ENCODE measurements at places on chromosomes 4 and X.

GRCh38 chr4:70589785-70590184, 2.3 kb upstream of the AMBN start:
- DNase-seq, result no peak

DNA sequence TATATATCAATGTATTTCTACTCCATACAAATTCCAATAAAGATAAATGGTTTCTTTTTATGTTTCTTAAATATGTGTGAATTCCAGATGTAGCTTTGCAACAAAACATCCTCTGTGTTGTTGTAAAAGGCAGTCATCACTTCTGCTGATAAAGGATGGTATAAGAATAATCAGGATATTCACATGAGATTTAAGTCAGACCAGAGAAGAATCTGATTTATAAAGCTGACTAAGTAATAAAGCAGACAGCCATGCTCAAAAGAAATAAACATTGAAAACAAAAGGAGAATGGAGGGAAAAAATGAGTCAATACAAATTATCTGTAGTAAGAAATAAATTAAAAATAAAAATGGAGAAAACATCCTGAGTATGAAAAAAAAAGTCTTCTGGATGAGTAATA, 27.0 kb upstream of the SLC7A11 start:
- DNase-seq, result no peak

- DNase-seq, result no peak
Measured at GRCh38 chr4:139508581-139509237, 47.3 kb downstream of the SETD7 start.

DNA sequence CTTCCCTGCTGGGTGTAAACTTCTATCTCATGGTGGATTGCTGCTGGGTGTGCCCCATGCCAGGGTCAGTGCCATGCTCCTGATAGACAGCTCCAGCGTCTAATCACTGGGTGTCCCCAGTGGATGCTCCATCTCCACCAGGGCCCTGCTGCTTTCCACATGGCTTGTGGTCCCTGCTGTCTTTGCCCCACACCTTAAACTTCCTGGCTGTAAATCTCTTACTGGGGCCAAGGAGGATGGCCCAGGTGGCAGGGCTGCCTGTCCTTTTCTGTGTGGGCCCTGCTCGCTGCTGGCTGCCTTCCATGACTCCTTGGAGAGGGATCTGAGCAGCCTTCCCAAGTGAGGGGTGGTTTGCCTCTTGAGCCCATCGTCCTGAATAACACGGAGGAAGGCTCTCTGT, 51.8 kb downstream of the RGS12 start:
- DNase-seq, result no peak

GRCh38 chr4:87073199-87074120, 138.6 kb downstream of the AFF1 start:
- no peak for DNase-seq

GRCh38 chr4:125994024-125994423, 679.3 kb downstream of the FAT4 start:
- DNase-seq, result no peak

DNA sequence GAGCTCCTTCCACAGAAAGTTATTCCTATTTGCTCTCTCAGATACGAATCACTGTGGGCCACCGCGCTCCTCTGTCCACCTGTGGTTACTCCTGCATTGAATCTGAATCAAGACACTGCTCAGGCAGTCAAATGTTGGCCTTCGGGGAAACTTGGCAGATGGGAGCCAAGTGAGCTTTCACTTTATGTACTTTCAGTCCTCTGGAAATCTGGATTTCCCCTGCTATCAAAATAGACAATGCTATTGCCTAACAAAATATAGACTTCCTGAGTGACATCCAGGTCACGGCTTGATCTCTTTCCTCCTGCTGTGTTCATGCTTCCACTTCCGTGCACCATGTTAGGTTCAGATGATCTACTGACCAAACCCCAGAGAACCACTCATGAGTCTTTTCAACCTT, 43.8 kb downstream of the FHL1 start:
- DNase-seq, result no peak

DNA sequence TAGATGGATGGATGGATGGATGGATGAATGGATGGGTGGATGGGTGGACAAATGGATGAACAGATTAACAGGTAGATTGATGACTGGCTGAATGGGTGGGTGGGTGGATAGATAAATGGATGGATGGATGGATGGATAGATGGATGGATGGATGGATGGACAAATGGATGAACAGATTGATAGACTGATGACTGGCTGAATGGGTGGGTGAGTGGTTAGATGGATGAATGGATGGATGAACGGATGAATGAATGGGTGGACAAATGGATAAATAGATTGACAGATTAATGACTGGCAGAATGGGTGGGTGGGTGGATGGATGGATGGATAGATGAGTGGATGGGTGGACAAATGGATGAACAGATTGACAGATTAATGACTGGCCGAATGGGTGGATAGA, 13.6 kb upstream of the AKAP17A start:
- DNase-seq, result no peak

- DNase-seq, result no peak
Measured at GRCh38 chr4:183499389-183499788, 5.5 kb upstream of the ING2 start.

DNA sequence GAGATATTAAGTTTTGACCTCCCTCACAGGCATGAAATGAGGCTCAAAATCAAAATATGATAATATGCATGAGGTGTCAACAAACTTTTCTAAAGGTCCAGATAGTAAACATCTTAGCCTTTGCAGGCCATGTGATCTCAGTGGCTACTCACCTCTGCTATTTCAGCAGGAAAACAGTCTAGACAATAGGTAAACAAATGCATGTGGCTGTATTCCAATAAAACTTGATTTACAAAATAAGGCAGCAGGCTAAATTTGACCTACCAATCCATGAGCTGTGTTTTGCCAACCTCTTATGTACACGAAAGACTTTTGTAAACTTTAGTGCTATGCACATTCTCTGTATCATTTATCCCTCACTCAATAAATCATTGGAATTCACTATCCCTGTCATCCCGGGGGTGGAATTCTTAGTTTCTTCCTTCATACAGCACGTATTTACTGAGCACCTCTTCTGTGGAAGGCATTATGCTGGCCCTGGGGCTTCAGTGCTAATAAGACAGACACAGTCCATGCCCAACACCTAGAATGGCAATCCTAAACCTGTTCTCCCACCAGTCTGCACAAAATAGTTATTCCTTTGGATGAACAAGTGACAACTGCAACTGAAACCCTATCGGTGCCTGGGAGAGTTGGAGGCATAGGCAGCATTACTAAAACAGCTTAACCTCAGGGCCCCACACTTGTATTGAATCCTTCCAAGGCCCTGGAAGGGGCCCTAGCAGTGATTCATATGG, 19.9 kb downstream of the MAGEB17 start:
- no peak for DNase-seq

- no peak for DNase-seq
Measured at GRCh38 chrX:30343206-30343605, 34.0 kb upstream of the NR0B1 start.

- no peak for DNase-seq
Measured at GRCh38 chrX:10110984-10111363, 45.8 kb upstream of the CLCN4 start.

- DNase-seq, result no peak
Measured at GRCh38 chr4:45453258-45453853, 670.5 kb downstream of the GABRG1 start.

DNA sequence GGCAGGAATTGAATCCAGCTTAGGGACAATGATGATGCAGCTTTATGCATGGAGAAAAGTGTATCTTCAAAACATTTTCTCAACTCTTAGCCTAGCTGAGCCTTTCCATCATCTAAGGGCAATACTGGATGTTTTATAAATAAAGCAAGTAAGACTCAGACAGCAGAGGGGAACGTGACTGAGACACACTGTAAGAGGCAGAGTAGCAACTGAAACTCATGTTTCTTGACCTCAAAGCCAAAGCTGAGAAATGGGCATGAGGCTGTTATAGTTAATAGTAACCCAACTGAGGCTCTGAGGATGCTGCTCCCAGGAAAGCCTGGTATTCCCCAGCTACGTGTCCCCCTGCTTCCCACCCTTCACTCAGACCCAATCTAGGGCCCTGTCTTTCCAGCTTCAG, 44.6 kb downstream of the ARHGEF9 start:
- no peak for DNase-seq

DNA sequence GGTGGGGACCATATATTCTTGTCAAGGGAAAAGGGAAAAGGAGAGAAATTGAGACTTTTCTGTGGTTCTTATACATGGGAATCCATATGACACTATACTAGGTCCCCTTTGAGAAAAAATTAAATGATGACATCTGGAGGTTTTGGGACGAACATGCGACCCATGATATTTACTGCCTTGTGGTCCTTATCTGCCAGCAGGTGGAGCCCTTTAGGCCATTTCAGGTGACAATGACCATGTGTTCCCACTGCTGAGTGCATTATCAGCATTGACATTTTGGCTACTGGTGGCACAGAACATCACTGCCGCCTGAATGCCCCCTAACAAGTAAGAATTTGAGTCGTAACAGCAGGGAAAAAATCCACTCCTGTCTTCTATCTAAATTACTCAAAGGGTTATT, 843.4 kb downstream of the FSTL5 start:
- no peak for DNase-seq

- no peak for DNase-seq
Measured at GRCh38 chr4:6701371-6701770, 7.7 kb downstream of the S100P start.

- DNase-seq, result no peak
Measured at GRCh38 chr4:149223659-149224058, 592.0 kb downstream of the IQCM start.

- peak; percentile 10 for DNase-seq
Measured at GRCh38 chr4:158208963-158209640, 1.2 kb upstream of the TMEM144 start.

GRCh38 chrX:85378461-85378860, 1.0 kb downstream of the POF1B start:
- no peak for DNase-seq

GRCh38 chr4:9923195-9923812, 98.0 kb downstream of the SLC2A9 start:
- no peak for DNase-seq

GRCh38 chrX:130915302-130915701, 12.3 kb upstream of the ENOX2 start:
- no peak for DNase-seq

DNA sequence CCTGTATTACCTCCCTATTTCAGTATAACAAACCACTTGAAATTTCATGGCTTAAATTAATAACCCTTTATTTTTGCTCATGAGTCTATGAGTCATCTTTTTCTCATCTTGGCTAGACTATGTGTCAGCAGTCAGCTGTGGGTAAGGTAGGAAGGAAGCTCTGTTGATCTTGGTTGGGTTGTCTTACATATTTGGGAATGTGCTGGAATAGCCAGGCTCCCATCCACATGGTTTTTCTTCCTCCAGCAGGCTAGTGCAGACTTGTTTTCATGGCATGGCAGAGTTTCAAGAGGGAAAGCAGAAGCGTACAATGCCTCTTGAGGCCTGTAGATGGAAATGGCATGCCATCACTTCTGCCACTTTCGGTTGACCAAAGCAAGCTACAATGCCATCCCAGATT, 89.7 kb downstream of the LINC00632 start:
- DNase-seq, result no peak

DNA sequence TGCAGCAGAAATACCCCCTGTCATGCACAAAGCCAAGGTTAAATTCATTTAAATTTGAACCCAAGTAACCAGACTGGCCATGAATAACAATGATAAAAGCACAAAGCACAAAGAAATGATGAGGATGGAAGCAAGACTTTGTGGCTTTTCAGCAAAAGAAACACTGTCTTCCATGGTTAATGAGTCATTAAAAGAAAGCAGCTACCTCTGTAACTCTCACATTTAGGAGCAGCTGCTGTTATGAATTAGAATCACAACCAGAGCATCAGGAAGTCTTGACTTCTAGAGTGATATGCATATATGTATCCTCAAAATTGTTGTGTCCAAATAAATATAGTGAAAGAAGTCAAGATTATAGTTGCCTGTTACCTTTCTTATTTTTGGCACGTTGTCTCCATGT, 70.7 kb upstream of the RPS6KA6 start:
- DNase-seq, result no peak

DNA sequence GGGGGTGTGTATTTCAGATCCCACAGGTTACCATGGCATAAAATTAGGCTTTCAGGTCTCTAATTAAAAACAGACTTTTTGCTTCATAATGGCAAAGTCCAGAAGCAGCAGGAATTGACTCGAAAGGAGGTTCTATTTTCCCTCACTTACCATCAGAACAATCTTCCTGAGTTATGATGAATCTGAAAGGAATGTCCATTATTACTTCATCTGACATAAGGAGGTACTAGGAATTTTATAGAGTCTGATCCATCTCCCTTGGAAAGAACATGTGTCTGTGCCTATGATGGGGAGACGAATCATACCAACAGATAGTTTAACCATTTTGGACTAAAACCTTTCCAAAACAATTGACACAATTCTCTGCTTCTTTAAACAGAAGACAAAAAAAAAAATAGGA, 206.3 kb upstream of the FGF13 start:
- no peak for DNase-seq

DNA sequence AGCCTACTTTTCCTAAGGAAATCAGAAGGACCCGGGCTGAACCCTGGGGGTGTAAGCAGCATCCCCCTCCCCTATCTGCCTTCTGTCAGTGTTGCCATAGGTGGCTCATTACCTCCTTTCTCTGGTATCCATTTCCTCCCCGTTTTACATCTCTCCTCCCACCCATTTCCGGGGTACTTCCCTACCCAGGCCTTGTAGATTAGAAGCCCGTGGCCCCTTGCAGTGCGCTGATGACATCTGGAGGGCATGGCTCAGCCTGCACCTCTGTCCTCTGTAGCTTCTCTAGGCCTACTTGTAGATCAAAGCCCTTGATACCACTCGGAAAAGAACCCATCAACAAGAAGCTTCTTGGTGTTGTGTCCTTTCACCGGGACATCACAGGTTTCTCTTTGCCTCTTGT, 71.8 kb downstream of the NBDY start:
- DNase-seq, result no peak

DNA sequence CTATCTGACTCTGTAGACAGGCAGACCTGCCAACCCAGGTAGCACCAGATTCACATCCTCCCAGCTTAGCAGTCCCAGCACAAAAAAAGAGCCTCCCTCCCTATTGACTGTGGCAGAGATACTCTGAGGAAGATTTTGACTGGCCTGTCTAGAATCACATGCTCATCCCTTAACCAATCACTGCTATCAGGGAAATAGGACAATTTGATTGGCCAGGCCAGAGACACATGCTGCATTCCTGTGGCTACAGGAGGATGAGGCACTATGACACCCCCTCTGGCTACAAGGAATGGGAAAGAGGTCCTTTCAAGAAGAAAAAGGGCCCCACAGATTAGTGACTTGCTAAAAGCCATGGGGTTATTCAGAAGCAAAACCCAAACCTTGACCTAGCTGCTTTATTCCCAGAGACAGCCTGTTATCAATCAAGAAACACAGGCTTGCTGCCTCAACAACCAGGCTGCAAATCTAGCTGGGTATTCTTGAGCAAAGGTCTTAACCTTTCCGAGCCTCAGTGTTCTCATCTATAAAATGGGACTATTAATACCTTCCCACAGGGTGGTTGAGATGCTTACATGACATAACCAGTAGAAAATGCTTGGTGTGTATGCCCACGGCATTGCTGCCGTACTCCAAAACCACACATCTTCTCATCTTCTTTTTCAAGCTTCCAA, 147.6 kb downstream of the BCOR start:
- no peak for DNase-seq

- DNase-seq, result no peak
Measured at GRCh38 chr4:125313497-125313896, 1.3 kb upstream of the FAT4 start.
